Right renal pelvis (tissue), 4 donors: ENCODE measurements at places on chromosomes 4 and X.

DNA sequence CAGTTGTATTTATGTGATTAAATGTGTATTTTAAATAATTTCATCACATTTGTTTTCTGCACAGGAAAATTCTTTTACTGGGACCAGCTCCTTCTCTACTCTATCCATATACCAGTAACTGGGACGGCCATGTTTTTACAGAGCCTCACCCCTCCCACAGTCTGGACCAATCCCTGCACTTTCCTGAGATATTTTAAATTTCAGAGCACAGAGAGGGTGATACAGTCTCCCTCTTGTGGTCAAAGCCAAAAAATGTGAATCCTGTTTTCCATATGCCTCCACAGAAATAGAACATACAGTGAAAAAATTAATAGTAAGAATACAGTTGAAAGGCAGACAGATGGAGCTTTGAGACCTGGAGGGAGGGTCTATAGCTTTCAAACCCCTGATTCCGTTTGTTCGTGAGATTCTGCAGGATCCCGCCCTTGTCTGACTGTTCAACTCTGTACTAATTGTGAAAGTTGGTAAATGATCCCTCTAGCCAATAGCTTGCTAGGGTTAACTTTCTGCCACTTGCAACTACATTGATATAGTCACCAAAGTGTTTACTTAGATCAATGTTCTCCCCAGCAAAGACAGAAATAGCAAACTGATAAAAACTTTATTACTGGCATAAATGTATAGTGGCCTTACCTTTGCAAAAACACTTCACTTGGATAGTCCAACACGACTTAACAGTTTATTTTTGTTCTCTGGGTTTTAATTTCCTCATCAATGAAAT lies 172.2 kb downstream of the PPARGC1A start:
- no peak for DNase-seq

- no peak for DNase-seq
These were observed 57.6 kb upstream of the RBPJ start for GRCh38 chr4:26263165-26263564.

- no peak for DNase-seq
These were observed 12.4 kb downstream of the CLCN4 start for GRCh38 chrX:10169175-10169574.

- DNase-seq, result no peak
These were observed 337.1 kb upstream of the CTSO start for GRCh38 chr4:156290811-156291210.

DNA sequence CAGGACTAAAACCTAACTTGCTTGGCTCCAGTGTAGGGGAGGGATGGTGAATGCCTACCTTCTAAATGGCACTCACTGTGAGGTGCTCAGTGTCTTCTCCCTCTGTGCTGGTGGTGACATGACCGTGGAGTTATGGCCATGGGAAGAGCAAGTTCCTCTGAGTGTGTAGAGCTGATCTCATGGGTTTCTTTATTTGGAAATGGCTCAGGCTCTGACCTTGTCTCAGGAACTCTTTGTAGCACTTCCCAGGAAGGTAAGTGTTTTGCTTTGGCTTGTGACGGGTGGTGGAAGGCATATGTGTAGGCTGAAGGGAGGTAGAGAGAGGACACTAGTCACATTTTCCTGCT lies 6.4 kb downstream of the MSN start:
- no peak for DNase-seq

GRCh38 chrX:68286076-68286475 lies 147.2 kb downstream of the OPHN1 start:
- DNase-seq, result no peak

DNA sequence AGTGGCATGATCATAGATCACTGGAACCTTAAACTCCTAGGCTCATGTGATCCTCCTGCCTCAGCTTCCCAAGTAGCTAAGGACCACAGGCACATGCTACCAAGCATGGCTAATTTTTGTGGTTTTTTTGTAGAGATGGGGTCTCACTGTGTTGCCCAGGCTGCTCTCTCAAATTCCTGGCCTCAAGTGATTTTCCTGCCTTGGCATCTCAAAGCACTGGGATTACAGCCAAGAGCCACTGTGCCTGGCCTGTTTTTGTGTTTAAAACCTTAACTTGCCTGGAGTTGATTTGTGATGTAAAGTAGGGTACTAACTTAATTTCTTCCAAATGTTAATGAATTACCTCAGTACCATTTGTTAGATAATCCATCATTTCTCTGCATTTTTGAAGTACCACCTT lies 22.3 kb downstream of the DLG3 start:
- DNase-seq, result no peak

GRCh38 chr4:6272863-6273660 lies 3.4 kb downstream of the WFS1 start:
- DNase-seq, result no peak

DNA sequence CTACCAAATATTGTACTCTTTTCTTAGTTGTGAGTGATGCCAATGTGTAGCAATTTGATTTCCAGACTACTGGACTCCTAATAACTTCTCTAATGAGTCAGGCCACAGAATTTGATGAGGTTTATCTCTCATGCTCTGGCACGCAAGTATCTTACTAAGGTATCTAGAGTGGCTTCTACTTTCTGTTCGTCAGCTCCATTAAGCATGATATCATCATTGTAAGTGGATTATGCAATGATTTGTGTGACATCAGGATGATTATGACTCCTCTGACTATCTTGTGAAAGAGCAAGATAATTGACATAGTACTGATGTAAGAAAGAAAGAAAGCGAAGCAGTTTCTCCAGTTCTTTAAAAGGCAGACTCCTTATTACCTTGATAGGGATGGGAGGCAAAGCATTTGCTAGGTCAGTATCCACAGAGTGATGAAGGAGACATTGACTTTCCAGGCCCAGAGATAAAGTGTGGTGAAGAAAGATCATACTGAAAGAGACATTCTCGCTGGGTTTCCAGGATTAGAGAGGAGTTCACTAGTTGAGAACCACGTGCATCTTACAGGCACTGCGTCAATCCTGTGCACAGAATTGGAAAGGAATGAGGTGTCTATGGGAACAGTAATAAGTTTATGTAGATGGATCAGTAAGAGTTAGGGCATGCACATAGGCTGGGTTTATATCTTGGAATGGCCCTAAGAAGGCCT lies 161.9 kb upstream of the STK26 start:
- DNase-seq, result no peak

- no peak for DNase-seq
These were observed 120.5 kb downstream of the ENPP6 start for GRCh38 chr4:184097241-184097605.

- no peak for DNase-seq
These were observed 19.7 kb upstream of the BBS12 start for GRCh38 chr4:122712782-122713181.

DNA sequence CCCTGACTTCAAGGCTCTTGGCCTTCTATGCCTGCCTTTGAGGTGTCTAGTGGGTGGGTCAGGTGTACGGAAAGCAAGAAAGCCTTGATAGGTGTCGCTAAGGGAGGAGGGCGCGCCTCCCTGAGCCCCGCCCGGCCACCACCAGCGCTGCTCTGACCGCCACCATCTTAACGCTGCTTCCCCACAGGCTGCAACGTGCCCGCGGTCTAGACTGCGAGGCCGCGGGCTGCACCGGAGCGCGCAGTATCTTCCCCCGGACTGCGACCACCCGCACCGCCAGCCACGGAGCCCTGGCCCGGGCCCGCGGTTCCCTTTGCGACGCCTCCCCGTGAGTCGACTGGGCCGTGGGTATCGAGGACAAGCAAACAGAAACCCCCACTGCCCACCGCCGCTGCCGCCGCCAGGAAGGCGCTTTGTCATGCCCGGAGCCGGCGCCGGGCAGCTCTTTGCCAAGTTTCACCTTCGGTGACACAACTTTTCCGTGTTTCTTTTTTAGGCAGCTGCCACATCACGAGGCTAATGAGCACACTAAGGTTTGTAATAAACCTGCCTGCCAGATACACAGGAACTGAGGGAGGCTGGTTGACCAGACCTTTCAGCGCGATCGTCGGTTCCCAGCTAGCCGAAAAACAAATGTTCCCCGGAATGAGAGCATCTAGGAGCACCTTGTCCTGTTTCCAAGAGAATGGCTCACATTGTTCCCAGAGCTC lies 335.8 kb upstream of the F9 start:
- DNase-seq, result no peak

DNA sequence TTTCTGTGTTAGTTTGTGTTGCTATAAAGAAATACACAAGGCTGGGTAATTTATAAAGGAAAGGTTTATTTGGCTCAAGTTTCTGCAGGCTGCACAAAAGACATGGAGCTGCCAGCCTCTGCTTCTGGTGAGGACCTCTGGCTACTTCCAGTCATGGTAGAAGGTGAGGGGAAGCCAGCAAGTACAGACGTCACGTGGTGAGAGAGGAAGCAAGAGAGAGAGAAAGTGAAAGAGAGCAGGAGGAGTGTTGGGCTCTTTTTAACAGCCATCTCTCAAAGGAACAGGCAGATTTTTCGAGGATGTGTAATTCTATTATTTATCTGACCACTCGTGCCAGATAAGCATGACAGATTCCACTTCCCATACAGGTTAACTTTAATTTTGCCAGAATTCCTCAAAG lies 1199.1 kb downstream of the ADGRL3 start:
- DNase-seq, result no peak

DNA sequence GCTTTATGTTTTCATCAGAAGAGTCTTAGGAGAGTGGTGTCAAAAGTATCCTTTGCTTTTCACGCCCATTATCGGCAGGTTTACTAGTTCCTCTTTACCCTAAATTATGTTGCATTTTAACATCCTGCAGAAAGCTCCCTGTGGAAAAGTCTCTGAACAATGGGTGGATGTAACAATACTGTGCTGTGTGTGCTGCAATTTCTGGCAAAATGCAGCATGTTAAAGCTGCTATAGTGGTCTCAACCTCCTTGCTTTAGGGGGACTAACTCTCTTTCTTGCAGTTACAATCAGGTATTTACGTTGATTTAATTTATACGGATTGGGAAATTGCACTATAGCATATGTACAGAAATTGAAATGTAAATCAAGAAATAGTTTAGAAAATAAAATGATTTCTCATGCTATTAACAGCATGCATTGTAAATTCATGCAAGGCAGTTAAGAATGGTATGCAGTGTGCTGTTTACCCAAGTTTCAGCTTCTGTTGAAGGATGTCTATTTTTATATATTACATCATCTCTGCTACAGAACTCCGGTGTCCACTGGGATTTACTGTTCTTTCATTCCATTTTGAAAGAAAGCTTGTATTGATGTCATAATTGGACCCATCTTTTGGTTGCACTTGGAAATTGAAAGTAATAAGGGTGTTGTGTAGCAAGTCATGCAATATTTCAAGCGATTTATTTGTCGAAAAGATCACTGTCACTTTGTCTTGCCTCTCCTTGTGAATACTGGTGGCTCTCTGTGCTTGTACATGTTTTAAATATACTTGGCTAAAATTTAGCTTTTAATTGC lies 145.7 kb downstream of the RAPGEF2 start:
- DNase-seq, result no peak

- DNase-seq, result no peak
These were observed at the start of gene KLF3 for GRCh38 chr4:38663801-38664705. Gene KLF3 (plus strand): TSS chr4:38664199. CDS start chr4:38680626, 16,427 bp downstream.

- no peak for DNase-seq
These were observed 204.0 kb downstream of the MID1 start for GRCh38 chrX:10416424-10416823.

DNA sequence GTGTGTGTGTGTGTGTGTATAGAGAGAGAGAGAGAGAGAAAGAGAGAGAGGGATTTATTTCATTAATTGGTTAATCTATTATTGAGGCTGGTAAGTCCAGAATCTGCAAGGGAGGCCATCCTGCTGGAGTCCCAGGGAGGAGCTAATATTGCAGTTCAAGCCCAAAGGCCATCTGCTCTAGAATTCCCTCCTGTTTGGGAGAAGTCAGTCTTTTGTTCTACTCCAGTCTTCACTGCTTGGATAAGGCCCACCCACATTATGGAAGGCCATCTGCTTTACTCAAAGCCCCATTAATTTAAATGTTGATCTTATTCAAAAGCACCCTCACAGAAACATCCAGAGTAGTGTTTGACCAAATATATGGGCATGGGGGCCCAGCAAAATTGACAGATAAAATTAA lies 317.5 kb upstream of the RASGEF1B start:
- no peak for DNase-seq

GRCh38 chr4:104446431-104447278 lies 48.0 kb downstream of the CXXC4 start:
- no peak for DNase-seq

DNA sequence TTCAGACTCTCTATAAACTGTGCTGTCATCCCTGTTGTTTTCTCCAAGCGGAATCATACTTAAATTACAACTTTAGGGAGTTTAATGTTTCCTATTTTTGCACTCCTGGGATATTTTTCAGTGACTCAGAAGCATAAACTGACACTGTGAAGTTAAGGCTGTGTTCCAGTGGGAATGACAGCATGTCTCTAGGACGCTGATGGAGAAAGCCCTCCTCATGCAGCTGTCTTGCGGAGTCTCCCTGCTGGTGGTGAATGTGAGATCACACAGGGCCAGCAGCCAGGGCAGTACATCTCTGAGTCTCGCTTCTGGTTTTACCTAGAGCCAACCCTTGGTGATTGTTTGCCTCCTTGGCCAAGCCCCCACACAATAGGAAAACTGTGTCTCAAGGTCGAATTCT lies 53.3 kb downstream of the NFKB1 start:
- no peak for DNase-seq

DNA sequence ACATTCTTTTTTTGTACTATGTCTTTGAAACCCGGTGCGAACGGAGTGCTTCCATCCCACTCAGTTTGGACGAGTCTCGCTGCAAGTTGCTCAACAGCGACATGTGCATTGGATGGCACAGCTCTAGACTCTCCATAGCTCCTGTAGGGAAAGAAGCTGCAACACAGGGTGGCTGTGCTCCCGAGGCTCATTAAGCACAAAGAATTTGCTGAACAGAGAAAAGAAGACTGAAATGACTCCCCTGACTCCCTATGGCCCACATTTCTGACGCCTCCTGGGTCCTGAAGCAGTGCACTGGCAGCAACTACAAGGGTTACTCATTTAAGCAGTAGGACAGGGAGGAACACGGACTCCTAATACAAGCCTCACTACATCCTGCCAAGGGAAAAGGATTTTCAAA lies 127.4 kb downstream of the SH3RF1 start:
- DNase-seq, result no peak

GRCh38 chr4:38068107-38068506 lies 107.9 kb downstream of the PTTG2 start:
- DNase-seq, result no peak

DNA sequence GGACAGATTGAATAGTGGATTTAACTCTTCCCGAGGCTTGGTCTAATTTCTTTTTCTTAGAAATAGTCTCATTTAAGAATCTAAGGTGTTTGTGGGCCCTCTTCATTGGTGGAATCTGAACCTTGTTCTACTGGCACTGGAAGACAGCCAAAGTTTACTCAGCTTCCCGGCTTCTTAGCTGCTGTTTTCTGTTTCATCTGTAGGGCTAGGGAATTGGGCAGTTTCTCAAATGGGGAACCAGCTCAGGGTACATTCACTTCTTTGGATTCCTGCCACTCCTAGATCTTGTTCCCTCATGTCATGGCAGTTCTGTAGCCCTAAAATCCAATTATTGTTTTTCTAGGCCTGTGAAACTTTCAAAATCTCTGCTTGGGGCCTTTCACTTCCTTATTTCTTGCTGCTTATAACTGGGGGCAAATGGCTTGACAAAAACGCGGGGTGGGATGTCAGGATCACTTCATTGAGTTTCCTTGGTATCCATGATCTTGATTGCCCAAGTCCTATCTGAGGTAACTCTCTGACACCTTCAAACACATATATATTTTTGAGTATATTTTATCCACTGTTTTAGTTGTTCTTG lies 985.0 kb downstream of the C4orf33 start:
- DNase-seq, result no peak
